ENCODE measurements at places on chromosomes 4 and X.

- DNase-seq = no peak
Observed at GRCh38 chr4:4930677-4931076, 71.2 kb downstream of the MSX1 start.

- DNase-seq = no peak
Observed at GRCh38 chrX:20968996-20969395, 405.2 kb upstream of the CNKSR2 start.

DNA sequence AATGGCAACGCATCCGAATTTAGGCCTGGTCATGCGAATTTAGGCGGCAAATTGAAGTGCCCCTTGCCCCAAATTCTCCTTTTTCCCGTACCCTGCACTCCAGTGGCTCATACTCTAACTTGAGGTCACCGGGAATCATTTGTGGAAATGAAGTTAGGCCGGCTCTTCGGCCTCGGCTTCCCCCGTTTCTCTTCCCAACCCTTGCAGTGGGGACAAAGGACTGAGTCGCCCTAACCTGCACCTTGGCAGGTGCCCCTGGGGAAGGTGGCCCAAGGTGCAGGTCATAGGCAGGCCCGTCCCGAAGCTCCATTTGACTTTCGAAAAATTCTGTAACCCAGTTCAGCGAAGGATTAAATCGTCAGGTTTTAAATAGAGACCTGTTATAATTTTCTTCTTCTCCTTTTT is 811 bp downstream of the SRD5A3 start:
- DNase-seq = no peak

GRCh38 chrX:1582686-1583437 is 8.5 kb upstream of the AKAP17A start:
- DNase-seq = no peak

GRCh38 chr4:173525118-173526011 is 4.7 kb downstream of the HAND2 start:
- DNase-seq = peak; percentile 60

Data from left ventricle myocardium superior (tissue), 1 donor.